ENCODE measurements at places on chromosomes 6 and 20.

DNA sequence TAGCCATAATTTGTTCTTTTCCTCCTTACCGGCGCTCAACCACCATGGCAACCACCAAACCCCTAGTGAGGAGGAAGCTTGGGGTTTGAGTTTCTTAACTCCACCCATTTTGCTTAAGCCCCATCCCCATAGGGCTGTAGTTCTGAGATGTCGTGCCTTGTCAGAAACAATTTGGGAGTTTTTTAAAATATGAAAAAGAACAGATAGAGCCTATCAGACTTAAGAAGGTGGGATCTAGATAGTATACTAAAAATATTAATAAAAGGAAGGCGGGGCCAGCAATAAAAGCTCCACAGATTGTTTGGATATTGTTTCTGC lies 5.6 kb downstream of the BRD2 start:
- no peak for DNase-seq

GRCh38 chr6:125748406-125749172 lies 843 bp upstream of the HEY2 start:
- no peak for DNase-seq

DNA sequence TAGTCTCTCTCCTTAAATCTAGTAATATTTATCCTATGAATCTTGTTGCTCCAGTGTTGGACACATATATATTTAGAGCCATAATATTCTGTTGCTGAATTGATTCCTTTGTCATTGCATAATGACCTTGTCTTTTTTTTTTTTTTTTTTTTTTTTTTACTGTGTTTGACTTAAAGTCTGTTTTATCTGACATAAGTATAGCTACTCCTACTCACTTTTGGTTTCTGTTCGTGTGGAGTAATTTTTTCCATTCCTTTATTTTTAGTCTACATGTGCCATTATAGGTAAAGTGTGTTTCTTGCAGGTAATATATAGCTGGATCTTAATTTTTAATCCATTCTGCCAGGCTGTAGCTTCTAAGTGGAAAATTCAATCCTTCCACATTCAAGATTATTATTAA lies 166.5 kb downstream of the GMDS start:
- no peak for DNase-seq

DNA sequence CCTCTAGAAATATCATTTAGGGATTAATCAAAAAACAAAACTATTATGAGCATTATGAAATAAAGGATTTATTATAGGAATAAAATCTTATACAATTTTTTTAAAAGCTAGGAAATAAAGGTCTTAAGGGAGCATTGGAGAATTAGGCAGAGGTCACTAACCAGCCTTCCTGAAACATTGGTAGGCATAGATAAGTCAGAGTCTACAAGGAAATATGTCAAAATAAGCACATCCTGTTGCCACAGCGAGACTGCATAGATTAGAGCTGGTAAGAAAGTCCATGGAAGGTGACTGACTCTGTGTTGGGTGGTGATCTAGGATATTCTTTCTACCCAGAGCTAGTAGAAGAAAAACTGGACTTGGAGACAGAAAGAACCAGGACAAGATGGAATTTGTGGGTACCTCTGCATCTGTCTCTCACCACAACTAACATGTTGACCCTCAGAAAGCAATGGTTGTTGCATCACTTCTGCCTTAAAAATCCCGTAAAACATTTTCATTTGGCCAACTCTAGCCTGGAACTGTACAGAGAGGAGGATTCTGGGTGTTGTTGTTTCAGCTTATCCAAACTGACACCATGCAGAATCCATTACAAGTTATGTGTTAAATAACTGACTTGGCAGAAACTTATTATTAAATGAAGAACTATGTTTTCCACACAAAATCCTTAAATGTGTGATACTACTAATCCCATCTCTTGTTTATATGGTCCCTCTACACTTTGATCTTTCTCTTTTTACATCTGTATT lies 77.1 kb downstream of the FBXO5 start:
- no peak for DNase-seq

DNA sequence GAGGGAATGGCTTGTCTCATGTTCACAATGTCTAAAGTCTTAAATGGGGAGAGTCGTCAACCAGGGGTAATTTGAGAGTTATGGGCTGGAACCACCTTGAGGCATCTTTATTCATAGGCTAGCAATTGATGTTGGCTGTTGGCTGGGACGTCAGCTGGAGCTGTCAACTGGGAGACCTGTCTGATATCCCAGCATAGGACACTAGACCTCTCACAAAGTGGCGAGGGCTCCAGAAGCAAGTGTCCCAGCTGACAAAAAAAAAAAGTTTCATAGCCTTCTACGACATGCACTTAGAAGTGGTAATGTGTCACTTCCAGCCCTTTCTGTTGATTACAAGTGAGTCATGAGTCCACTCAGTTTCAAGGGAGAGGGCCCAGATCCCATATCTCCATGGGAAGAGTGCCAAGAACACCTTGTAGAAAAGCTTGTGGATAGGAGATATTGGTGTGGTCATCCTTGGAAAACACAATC lies 278.0 kb downstream of the ESR1 start:
- DNase-seq, result no peak

DNA sequence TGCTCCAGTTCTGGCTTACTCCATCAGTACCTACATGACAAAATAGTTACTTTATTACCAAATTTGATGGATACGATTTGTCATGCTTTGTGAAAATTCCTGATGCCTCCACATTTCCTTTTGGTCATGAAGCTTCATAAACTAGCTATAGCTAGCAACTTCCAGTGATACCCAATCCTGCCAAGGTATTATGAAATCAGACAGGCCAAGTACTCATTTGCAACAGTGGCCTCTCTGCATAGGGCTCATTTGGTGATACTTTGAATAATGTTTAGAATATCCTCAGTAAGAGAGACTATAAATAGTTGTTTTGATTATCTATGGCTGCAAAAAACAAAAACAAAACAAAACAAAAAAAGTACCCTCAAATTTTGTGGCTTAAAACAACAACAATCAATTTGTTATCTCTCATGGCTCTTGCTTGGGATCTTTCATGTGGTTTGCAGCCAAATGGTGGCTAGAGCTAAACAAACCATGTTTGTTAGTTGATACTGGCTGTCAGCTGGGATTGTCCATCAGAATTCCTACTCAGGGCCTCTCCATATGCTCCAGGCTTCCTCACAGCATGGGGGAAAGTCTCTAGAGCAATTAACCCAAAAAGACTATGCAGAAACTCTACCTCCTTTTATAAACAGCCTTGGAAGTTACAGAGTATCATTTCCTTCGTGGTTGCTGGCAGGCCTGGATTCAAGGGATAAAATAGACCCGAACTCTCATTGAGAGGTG lies 10.1 kb upstream of the PRL start:
- DNase-seq, result no peak
